ENCODE measurements at places on chromosomes 11 and 22.
A peak's percentile ranks its signal among the peaks of the same experiment; 100 is the strongest.

DNA sequence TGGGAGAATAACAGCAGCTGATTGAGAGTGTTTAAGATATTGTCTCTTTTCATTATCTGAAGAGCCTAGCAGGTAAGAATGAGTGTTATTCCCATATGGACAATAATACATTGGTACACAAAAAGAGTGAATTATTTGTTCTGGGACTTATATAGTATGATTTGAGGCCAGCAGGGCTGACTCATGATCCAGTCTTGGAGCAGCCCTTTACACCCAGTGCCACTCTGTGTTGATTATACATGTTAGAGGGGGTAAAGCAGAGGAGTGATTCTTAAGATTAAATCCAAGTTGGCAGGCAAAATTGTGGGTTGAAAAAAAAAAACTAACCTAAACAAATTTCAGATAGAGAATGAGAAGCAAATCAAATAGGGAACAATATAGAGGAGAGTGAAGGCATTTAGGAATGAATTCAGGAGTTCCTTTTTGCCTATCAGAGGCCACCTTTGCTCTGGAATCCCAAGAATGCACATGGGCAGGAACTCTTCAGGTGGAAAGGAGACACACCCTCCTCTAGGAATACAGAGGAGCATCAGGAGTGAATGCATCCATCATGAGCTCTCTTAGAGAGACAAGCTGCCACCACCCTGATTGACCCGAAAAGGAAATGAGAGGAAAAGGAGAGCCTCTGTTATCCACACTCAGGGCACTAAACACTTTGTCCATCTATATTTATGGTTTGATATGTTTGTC, 19.2 kb upstream of the MRGPRX1 start:
- no peak for DNase-seq

DNA sequence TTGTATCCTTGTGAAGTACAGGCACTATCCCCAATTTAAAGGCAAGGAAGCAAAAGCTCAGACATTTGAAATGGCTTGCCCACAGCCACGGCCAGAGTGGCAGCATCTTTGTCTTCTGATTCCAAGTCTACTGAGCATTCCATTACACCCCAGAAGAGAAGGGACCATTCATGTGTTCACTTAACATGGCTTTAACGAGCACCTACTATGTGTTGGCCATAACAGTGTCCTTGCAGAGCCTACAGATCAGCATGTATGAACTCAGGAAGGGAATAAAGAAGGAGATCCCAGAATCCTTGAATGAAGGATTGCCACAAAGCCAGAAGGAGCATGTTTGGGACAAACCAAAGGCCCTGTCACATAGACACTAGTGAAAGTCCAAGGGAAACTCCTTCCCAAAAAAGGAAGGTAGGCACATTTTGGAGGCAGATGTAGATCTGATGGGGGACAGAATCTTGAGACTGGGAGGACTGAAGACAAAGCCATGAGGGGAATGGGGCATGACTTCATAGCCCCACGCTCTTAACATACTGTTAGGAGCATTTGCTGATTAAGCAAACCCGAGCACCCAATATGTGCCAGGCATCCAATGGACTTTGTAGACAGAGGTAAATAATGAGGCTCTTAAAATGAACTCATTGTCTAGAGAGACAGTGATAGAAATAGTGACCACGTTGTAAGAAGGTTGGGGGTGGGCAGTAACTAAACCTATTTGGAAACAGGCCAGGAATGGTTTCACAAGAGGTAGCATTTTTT, 54.9 kb downstream of the P4HA3 start:
- DNase-seq, result no peak

GRCh38 chr11:27193434-27194225, 153.0 kb downstream of the BBOX1 start:
- no peak for DNase-seq

- no peak for DNase-seq
These were observed 32.6 kb downstream of the TEAD1 start for GRCh38 chr11:12706545-12707499.

GRCh38 chr22:45678961-45679912, 7.6 kb downstream of the ATXN10 start:
- no peak for DNase-seq

- no peak for DNase-seq
These were observed 18.9 kb upstream of the PISD start for GRCh38 chr22:31680861-31681341.

- DNase-seq, result peak; percentile 81
These were observed at the start of gene CWF19L2 for GRCh38 chr11:107457558-107458271. CWF19L2 (minus strand) TSS chr11:107457825; CDS start chr11:107457816, 9 bp downstream.

DNA sequence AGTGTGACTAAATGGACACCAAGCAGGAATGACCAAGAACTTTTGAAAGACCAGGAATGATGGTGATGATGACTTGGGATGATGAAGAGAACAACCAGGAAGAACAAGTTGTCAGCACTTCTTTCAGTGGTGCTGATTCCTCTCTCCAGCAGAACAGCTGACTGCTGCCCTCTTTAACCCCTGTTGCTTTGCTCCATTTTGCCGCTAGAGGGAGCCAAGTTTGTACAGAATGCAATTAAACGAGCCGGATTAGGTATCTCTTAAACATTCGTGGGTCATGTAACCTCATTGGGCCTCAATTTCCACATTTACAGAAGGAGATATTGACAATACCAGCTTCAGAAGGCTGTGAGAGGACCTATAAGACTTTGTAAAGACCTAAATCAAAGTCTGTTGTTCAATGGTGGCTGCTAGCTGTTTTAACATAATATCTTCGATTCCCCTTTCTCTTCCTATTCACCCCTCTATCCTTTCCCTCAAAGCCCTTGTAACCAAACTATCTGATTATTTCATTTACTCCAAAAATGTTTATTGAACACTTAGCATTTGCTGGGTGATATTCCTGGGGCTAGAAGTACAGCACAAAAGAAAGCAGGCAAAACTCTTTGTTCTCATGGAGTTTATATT, 1.9 kb downstream of the OR4S1 start:
- peak; percentile 26 for DNase-seq

GRCh38 chr11:33692541-33692940, 8.1 kb downstream of the C11orf91 start:
- DNase-seq, result no peak

DNA sequence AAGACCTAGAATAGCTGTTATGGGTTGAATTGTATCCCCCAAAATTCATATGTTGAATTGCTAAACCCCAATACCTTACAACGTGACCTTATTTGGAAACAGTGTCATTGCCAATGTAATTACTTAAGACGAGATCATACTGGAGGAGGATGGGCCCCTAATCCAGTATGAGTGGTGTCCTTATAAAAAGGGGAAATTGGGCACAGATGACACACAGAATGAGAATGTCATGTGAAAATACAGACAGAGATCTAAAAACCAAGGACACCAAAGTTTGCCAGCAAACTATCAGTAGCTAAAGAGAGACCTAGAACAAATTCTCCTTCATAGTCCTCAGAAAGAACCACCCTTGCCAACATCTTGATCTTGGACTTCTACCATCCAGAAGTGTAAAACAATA, 127.7 kb downstream of the ATXN10 start:
- no peak for DNase-seq

All from C1 segment of cervical spinal cord (tissue), 14 donors.